ENCODE measurements at places on chromosomes 6 and 20.

DNA sequence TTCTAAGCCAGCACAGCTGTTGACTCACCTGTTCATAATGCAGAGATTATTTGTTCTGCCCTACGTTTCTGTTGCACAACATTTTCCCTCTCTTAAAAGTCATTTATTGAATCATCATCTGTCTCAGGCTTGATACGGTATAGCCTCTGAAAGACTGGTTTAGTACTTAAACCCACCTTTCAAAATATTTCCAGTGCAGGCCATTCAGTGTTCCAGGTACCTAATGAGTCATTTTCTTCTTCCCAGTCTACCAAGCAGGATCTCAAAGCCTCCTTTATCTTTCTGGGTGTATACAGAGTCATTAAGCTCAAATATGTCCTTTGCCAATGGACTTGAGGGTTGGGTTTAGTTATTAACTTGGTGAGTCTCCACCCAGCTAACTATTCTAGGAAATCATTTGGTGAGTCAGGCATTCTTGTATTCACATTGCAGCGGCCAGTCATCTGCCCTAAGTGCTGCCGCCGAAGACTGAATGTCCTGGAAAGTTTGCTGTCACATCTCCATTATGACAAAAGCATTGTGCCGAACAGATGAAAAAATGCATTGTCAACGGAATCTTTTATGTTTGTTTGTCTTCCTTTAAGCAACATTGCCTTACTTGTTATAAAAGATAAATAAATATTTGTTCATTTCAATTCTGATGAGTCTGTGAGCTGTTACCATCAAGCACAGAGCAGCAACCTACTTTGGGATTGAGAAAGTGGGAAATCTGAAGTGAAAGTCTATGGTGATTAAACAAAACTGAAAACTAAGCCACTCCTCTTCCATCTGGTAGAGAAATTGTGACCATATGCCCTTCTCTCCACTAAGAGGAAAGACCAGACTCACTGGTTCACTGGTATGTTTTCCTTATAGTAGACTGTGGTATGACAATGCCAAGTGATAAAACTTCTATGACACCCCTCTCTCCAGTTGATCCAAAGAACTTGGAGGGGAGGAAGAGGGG lies 14.3 kb upstream of the FAM135A start:
- peak; percentile 11 for DNase-seq

- DNase-seq, result no peak
Measured at GRCh38 chr6:151350442-151351145, 40.8 kb downstream of the ZBTB2 start.

DNA sequence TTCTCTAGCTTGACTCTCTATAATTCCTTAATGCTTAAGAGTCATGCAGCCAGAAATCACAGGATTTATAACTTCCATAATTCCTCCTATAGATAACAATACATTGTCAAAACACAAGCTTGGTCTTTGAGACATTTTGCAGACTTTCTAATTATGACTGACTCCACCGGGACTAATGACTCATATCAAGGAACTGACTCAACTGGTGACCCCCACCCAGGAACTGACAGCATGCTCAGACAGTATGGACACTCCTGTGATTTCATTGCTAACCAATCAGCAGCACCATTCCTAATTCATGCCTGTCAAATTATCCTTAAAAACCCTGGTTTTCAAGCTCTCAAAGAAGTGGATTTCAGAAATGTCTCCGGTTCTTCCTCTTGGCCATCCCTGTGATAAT lies 670.5 kb upstream of the IMPG1 start:
- no peak for DNase-seq

DNA sequence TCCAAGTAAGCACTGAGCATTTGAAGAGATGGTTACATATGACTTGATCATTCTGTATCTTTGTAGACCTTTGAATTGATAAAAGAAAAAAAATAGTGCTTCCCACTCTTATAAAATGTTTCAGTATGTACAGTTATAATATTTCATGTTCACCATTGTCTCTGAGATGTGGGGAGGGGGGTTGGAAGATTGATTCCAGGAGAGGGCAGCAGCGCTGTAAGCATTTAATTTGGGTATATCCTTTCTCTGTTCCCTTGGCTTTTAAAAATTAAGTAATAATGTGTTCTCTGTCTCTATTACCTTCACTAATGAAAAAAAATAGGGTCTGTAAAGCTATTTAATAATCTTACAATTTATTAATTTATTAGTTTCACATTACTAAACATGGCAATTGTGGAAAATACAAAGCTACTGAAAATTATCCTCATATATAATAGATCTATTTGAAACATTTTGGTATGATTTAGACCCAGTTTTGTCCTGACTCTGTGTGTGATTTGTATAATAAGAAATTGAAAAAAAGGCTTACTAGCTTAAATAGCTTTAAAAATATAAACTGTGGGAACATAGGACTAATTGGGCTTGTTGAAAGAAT lies 341.2 kb downstream of the CDKAL1 start:
- DNase-seq, result no peak

- no peak for DNase-seq
Measured at GRCh38 chr6:156102129-156102528, 646.5 kb upstream of the NOX3 start.

GRCh38 chr6:8105791-8106190 lies 3.4 kb upstream of the EEF1E1 start:
- no peak for DNase-seq

GRCh38 chr6:145531822-145532221 lies 203.5 kb downstream of the EPM2A start:
- no peak for DNase-seq

GRCh38 chr6:123769431-123769830 lies 34.2 kb upstream of the NKAIN2 start:
- DNase-seq, result no peak

DNA sequence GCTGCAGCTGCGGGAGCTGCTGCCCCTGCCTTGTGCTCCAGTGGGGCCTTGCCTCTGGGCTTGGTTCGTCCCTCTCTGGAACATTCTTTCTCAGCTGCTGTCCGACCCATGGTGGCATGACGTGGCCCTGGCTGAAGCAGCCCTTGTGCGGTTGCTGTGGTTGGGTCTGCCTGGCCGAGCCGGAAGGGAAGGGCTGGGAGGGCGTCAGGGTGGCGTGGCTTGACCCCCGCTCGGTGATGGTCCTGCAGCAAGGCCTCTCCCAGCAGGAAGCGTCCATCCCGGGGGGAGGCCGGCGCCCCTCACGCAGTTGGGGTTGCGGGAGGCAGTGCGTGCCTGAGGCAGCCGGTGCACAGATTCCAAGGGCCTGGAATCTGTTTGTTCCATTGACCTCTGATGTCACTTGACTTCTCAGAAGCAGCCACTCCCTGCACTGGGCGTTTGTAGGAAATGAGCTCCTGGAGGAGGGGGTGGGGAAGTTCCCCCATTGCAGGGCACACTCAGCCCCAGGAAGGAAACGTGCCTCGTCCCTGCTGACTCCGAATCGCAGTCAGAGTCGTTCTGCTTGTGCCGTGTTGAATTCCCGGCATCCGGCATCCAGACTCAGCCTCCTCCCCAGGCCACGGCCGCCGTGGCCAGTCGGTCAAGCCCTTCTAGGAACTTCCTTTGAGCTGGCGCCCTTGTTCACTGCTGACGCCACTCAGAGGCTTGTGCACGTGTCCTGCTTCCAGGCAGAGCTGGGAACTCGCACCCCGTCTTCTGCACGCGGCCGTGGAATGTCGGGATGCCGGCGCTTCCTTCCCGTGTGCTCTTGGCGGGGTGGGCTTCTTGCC lies 9.7 kb upstream of the TNFRSF6B start:
- DNase-seq, result peak; percentile 83

GRCh38 chr6:90978046-90978445 lies 391.2 kb upstream of the MAP3K7 start:
- DNase-seq, result no peak

DNA sequence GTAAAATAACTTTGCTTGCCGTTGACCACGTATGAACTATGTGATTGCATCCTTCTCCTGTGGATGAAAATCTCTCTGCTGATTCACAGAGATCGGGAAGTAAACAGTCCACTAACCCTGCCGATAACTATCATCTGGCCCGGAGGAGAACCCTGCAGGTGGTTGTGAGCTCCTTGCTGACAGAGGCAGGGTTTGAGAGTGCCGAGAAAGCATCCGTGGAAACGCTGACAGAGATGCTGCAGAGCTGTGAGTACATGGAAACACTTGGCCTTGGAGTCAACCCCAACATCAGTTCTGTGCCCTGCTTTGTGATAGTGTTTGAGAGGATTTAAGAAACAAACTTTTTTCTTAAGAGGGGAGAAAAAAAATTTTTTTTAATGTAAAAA lies 937 bp downstream of the TAF8 start:
- no peak for DNase-seq

- DNase-seq, result peak; percentile 61
Measured at GRCh38 chr6:146650799-146651481, 52.2 kb downstream of the ADGB start.

- DNase-seq, result no peak
Measured at GRCh38 chr6:20866935-20867703, 332.9 kb downstream of the CDKAL1 start.

DNA sequence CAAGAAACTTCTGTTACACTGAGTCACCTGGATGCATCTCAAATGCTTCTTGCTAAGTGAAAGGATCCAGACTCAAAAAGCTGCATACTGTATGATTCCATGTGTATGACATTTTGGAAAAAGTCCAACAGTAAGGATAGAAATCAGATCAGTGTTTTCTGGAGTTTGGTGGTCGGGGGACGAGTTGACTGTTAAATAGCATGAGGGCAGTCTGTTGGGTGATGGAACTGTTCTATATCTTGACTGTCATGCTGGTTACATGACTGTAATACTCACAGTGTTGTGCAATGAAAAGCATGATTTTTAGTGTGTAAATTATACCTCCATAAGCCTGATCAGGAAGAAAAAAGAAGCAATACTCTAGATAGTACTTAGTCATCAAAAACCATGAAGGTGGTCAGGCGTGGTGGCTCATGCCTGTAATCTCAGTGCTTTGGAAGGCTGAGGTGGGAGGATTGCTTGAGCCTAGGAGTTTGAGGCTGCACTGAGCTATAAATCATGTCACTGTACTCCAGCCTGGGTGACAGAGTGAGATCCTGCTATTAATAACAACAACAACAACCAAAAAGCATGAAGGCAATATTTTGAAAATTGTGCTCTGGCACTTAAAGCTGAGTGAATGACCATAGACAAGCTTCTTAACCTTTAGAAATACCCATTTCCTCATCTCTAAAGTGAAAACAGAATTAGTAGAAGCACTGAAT lies 30.5 kb upstream of the SASH1 start:
- DNase-seq, result no peak

- no peak for DNase-seq
Measured at GRCh38 chr6:11669696-11670095, 108.9 kb downstream of the ADTRP start.

GRCh38 chr20:8581446-8582183 lies 449.5 kb downstream of the PLCB1 start:
- no peak for DNase-seq

DNA sequence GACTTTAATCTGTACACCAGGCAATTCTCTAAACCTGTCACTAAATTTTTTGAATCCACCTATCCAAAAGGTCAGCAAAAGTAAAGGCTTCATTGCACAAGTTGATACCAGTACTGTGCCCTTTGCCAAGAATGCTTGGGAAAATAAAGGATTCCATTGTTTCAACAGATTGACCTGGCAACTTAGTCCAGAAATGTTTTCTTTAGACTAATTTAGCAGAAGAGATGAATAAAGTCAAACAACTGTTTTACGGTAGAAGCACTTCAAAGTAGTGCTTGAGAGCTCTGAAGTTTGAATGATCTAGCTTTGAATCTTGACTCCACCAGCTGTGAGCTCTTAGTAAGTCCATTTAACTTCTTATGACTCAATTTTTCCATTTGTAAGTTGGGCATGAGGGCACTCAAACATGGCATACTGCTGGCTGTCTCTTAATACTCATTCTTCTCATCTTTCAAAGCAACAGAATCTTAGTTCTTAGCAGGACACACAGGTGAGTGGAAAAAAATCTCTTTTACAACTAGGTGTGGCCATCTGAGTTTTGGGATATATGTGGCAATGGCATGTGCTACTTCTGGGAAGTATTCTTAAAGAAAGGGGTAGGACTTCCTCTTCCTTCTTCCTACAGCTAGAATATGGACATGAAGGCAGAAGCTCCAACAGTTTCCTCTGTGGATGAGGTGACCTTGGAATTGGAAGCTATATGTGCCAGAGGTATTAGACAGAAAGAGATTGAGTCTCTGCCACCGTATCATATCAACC lies 55.9 kb upstream of the LOC128125822 start:
- DNase-seq, result no peak

DNA sequence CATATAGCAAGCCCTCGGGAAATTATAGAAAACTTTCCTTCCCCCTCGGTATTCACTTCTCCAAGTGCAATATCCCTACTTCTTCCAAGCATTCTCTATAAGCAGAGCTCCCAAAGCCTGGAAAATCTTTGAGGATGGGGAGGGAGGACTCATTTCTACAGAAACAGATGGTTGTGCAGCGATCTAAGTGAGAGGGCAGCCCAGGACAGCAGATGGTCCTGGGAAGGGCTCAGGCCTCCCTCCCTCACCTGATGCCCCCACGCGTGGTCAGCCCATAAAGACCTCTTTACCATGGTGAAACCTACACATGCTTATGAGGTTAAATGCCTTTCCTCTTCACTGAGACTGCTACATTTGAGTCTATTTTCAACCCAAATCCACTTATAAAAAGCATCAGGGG lies 319.6 kb upstream of the QKI start:
- DNase-seq, result no peak

GRCh38 chr20:50110141-50111047 lies 2.6 kb downstream of the UBE2V1 start:
- no peak for DNase-seq
